ENCODE measurements at places on chromosomes 7 and 10.

GRCh38 chr7:29485339-29486190 is 78.1 kb upstream of the PRR15 start:
- DNase-seq = no peak

DNA sequence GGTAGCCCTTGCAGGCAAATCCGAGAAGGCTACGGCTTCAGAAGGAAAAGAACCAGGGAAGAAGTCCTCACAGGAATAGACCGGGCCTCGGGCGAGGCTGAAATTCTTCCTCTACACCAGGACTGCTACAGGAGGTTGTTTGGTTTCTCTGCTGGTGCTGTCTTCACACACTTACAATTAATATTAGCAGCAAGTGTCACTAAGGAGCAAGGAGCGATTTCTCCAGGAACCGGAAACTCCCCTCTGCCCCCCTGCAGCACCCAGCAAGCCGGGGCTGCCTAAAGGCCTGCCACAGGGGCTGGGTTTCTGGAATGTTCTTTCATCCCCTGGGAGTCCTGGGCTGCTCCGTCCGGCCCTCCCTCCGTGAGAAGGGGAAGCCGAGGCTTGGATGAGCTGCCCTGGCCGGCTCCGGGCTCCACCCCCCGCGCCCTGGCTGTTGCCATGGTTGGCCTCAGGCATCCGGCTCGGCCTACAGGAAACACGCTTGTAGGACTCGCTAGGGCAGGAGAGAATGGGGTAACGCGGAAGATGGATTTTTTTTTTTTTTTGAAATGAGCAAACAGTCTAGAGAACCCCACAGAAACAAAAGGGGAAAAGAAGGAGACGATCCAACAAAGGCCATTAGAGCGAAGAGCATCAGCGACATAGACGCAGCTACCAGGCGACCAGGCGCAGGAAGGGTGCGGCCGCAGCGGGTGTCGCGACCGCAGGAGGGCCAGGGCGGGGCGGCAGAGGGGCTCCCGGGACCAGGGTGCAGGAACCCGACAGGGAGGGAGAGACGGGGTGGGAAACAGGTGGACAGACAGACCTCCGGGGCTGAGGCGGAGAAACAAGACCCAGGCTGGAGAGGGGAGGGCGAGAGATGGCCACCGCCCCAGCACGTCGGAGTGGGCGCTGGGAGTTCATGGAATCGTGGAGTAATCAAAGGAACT is 33.0 kb downstream of the EN2 start:
- DNase-seq = peak; percentile 82

DNA sequence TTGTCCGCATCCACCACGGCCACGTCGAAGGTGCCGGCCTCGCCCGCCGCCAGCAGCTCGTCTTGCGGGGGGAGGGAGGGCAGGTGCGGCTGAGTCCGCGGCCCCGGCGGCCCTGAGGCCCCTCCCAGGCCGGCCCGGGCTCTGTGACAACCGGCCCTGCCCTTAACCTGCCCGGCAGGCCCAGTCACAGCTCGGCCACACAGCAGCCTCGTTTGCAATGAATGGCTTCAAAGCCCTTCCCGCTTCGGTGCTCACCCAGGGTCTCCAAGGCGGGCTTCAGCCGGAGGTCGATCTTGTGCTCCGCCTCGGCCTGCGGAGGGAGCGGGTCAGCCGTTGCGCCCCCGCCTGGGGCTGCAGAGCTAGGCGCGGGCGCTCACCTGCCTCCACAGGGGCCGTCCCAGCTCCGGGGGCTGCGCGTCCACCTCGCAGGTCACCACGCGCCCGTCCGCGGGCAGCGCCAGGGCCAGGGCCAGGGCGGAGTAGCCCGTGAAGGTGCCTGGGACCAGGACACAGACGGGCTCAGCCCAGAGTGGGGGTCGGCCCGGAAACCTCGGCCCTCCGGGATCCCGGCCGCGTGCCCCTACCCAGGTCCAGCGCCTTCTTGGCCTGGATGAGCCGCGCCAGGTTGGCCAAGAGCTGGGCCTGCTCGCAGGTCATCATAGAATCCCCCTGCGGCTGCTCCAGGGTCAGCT is 928 bp downstream of the COMTD1 start:
- DNase-seq = peak; percentile 72

DNA sequence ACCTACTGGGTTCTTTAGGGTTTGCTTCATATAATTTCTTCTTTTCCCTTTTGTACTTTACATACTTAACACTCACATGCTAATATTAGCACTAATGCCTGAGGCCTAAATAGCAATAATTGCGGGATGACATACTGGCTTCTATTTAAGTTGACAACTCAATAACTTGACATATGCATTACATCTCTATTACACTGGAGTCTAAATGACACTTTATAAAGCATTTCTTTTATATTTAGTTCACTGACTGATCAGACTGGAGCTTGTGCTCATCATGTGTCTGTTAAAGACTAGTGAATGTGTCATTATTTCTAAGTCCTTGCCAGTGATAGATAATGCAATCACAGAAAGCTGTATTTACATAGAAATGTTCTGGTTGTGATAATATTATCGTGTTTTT is 472.1 kb upstream of the SEMA3A start:
- DNase-seq = no peak

- peak; percentile 66 for DNase-seq
Measured at GRCh38 chr7:17640730-17641377, 299.4 kb downstream of the SNX13 start.

DNA sequence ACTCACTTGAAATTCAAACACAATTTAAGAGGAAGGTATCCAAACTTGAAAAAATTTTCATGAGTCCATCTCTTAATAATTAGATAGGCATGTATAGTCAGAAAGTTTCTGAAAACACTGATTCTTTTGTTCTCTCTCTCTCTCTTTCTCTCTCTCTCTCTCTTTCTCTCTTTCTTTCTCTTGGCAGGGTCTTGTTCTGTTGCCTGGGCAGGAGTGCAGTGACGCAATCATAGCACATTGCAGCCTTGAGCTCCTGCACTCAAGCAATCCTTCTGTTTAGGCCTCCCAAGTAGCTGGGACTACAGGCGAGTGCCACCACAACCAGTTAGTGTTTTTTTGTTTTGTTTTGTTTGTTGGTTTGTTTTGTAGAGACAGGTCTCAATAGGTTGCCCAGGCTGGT is 59.3 kb downstream of the PRTFDC1 start:
- DNase-seq = no peak

Measured in eye (tissue), 1 donor.